ENCODE measurements at places on chromosomes 7 and 10. TPM values are rescaled to one million over a fixed set of nuclear protein-coding genes. Genes with fewer than 3 reads are reported as not detected.
A peak's percentile ranks its signal among the peaks of the same experiment; 100 is the strongest.

SPDYE2B gene
- total RNA-seq, result not detected

OGA gene
- 146 TPM for total RNA-seq

PIP gene
- 0.47 TPM for total RNA-seq

SKAP2 gene
- total RNA-seq, result 75.8 TPM

FOXP2 gene
- total RNA-seq, result 8.0 TPM

CEP41 gene
- total RNA-seq, result 12.7 TPM

TBXAS1 gene
- total RNA-seq, result 33.6 TPM

EPHB6 gene
- total RNA-seq, result 17.4 TPM

DNA sequence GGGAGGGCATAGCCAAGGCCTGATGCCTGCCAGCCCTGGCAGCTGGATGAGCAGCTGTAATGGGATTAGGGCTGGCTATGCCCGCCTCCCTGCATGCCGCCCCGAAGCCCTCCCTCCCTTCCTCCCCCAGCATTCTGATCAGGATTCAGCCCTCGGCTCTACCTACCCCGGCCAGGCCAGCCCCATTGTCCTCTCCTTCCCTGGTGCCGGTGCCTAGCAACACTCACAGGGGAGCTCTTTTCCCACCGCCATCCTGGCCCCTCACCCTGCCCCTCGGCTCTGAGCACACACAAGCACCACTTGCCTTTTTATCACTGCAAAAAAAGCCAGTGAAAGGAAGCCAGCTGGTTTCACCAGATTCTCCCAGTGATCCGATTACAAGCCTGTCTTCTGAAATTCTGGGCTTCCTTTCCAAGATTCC, 9.0 kb upstream of the ADCYAP1R1 start:
- no peaks in the 10 kb centered on the region for H3K36me3 ChIP-seq
- H3K4me1 ChIP-seq, result no peaks in the 10 kb centered on the region
- H3K27ac ChIP-seq, result no peak overlapping the region

GRCh38 chr7:27873981-27874957, 134.3 kb downstream of the TAX1BP1 start:
- DNase-seq, result no peak
- H3K27ac ChIP-seq, result peak overlapping the region; percentile 56
- no peak overlapping the region for H3K4me3 ChIP-seq
- peaks cover 27% of the 10 kb centered on the region for H3K4me1 ChIP-seq
- no peaks in the 10 kb centered on the region for H3K27me3 ChIP-seq
- no peaks in the 10 kb centered on the region for H3K36me3 ChIP-seq

GRCh38 chr10:51244748-51245490, 170.6 kb downstream of the PRKG1 start:
- no peak overlapping the region for H3K4me3 ChIP-seq
- peaks cover 2% of the 10 kb centered on the region for H3K4me1 ChIP-seq
- H3K27ac ChIP-seq, result no peak overlapping the region

DNA sequence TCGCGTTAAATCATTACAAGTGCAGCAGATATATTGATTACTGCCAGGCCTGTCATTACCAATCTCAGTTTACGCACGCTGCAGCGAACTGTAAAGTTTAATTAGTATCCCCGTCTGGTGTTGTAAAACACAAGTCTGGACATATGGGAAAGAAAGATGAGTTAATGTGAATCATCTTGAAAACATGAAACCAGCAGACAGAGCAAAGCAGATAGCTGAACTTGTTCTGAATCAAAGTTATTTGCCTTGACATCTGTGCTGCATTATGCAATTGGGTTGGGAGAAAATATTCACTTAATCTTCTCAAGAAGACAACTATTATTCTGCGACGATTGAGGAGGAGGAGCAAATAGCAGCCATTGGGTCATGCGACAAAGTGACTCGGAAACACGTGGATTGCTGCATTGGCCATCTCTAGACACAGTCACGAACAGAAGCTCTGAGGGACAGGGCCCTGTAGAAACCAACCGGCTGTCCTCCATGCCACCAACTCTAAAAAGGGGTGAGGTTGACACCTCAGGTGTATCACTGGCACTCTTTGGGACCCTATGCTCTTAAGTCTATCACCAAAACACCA, 156.3 kb upstream of the C7orf33 start:
- no peak overlapping the region for H3K27ac ChIP-seq
- DNase-seq, result no peak
- no peaks in the 10 kb centered on the region for H3K4me1 ChIP-seq
- H3K27me3 ChIP-seq, result no peaks in the 10 kb centered on the region
- no peaks in the 10 kb centered on the region for H3K36me3 ChIP-seq

- no peaks in the 10 kb centered on the region for H3K4me1 ChIP-seq
- no peak overlapping the region for H3K4me3 ChIP-seq
- H3K27ac ChIP-seq, result no peak overlapping the region
- H3K36me3 ChIP-seq, result peaks cover 20% of the 10 kb centered on the region
- no peak for DNase-seq
- no peaks in the 10 kb centered on the region for H3K27me3 ChIP-seq
Observed at GRCh38 chr10:99610221-99610620, 10.0 kb downstream of the SLC25A28 start.

GRCh38 chr10:71660313-71660712, 59.3 kb downstream of the C10orf105 start:
- no peak for DNase-seq
- H3K27ac ChIP-seq, result no peak overlapping the region
- H3K36me3 ChIP-seq, result no peaks in the 10 kb centered on the region
- no peaks in the 10 kb centered on the region for H3K27me3 ChIP-seq
- no peak overlapping the region for H3K4me3 ChIP-seq

DNA sequence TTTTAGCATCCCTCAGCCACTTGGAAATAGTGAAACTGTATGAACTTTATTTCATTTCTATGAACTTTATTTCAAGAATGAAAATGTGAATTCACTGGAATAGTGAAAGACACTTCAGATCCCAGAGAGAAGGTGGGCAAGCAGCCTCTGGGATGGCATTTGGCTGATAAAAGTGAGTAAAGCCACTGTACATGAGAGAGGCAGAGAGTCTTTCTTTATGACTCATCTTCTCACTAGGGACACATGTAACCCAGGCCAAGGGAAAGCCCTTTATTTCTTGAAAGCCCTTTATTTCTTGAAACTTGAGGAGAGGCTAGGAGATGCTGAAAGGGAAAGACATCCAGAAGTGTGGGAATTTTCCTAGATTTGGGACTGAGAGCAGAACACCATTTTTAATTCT, 148.9 kb upstream of the SMIM30 start:
- no peaks in the 10 kb centered on the region for H3K27me3 ChIP-seq
- H3K27ac ChIP-seq, result no peak overlapping the region
- no peaks in the 10 kb centered on the region for H3K36me3 ChIP-seq
- DNase-seq, result no peak

DNA sequence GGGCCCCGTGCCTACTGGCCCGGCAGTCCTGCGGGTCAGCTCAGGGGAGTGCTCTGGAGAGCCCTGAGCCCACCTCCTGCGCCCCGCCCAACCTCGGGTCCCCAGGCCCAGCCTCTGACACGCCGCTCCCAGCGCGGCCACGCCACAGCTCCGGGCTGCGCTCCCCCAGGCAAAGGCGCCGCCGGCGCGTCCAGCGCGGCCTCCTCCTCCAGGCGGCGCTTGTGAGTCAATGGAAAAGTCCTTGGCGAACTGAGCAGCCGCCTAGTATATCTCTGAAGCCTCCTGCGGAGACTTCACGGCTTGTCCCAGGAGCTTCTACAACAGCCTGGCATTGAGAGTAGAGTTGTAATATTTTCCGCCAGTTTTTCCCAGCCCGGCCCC, 29.5 kb upstream of the BMS1 start:
- H3K27ac ChIP-seq, result no peak overlapping the region
- H3K4me1 ChIP-seq, result no peaks in the 10 kb centered on the region
- DNase-seq, result peak; percentile 81

- no peaks in the 10 kb centered on the region for H3K4me1 ChIP-seq
- no peaks in the 10 kb centered on the region for H3K27me3 ChIP-seq
- no peak overlapping the region for H3K27ac ChIP-seq
- H3K4me3 ChIP-seq, result no peak overlapping the region
Observed at GRCh38 chr10:61108915-61109314, 164.9 kb upstream of the RHOBTB1 start.

GRCh38 chr10:123567984-123568739, 98.0 kb upstream of the GPR26 start:
- H3K4me3 ChIP-seq, result no peak overlapping the region
- no peaks in the 10 kb centered on the region for H3K27me3 ChIP-seq
- H3K36me3 ChIP-seq, result no peaks in the 10 kb centered on the region

DNA sequence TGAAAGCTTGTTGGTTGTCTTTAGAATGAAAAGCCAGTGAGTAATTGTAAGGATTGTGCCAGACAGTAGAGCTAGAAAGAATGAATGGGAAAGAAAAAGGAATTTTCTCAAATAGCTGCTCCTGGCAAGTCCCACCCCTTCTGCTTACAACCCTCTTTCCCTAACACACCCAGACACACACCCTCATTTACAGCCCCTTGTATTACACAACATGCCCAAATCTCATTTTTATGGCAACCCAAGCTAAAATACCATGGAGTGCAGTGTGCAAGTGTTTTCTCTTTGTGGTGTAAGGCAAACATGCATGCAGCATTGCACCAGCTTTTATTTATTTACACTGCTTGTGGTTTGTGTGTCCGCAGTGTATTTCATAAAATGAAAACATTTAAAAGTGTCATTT, 1.5 kb downstream of the PRKAR2B start:
- H3K27ac ChIP-seq, result no peak overlapping the region
- no peaks in the 10 kb centered on the region for H3K27me3 ChIP-seq
- no peaks in the 10 kb centered on the region for H3K4me1 ChIP-seq
- H3K36me3 ChIP-seq, result no peaks in the 10 kb centered on the region
- H3K4me3 ChIP-seq, result peak overlapping the region; percentile 81
- DNase-seq, result no peak

DNA sequence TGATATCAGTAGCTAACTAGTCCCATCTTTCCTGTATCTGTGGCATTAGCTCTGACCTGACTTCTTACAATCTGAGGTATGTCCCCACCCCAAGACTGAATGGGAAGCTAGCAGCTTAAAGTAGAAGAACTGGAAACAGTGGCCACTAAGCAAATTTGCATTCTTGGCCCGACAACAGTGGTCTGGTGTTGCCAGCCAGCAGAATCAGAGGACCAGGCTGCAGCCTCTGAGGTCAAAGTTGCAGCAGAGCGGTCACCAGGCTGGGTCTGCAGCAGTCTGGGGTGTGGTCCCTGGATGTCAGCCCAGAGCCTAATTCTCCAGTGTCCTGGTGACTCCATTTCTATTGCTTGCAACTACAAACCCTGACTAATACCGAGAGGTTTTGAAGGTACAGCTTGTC, 26.3 kb downstream of the FAM107B start:
- H3K4me1 ChIP-seq, result peaks cover 18% of the 10 kb centered on the region
- no peak overlapping the region for H3K4me3 ChIP-seq
- no peaks in the 10 kb centered on the region for H3K36me3 ChIP-seq
- no peaks in the 10 kb centered on the region for H3K27me3 ChIP-seq

DNA sequence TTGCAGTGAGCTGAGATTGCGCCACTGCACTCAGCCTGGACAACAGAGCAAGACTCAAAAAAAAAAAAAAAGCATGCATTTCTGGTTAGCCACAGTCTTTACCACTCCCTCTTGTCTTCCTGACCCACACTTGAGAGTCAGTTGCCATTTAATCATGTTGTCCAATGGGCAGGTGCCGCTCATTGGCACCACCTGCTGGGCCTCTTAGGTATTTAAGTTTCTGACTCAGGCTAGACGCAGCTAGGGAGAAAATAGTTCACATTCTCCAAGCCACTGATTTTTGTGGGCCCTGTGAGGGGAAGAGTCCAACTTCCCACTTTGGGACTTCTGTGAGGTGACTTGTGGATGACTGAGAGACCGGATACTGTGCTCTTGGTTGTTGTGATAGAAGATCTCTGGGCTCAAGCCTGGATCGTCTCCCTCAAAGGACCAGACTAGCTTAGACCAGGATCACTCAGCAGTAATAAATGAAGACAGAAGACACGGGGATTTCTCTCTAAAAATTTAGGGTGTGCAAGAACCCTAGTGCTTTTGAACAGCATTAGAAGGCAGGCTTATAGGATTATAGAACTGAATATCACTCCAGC, 26.8 kb upstream of the SORCS3 start:
- DNase-seq, result no peak
- H3K27me3 ChIP-seq, result no peaks in the 10 kb centered on the region
- no peaks in the 10 kb centered on the region for H3K4me1 ChIP-seq
- H3K36me3 ChIP-seq, result no peaks in the 10 kb centered on the region
- no peak overlapping the region for H3K4me3 ChIP-seq

- no peaks in the 10 kb centered on the region for H3K4me1 ChIP-seq
- no peak overlapping the region for H3K27ac ChIP-seq
- no peaks in the 10 kb centered on the region for H3K36me3 ChIP-seq
- no peak overlapping the region for H3K4me3 ChIP-seq
Observed at GRCh38 chr7:157903710-157904109, 566.9 kb downstream of the DNAJB6 start.

DNA sequence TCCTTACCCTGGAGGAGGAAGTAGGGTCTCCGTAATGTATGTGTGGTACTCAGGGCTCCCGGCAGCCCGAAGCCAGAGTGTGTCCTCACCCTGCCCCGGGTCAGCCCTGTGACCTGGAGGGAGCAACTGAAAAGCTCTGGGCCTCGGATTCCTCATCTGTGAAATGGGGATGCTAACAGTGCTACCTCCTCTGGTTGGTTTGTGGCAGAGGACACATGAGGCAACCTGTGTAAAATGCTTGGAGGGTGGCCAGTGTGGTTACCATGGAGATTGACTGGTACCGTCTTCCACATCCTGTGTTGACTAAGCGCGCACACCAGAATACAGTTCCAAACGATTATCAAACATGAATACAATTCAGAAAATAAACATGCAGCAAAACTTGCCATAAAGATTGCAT, 163.8 kb upstream of the KLF6 start:
- no peak for DNase-seq
- H3K27me3 ChIP-seq, result no peaks in the 10 kb centered on the region
- H3K4me1 ChIP-seq, result no peaks in the 10 kb centered on the region
- H3K4me3 ChIP-seq, result no peak overlapping the region
- H3K27ac ChIP-seq, result no peak overlapping the region
- H3K36me3 ChIP-seq, result no peaks in the 10 kb centered on the region

GRCh38 chr10:132500781-132501415, 36.7 kb upstream of the INPP5A start:
- no peaks in the 10 kb centered on the region for H3K4me1 ChIP-seq
- DNase-seq, result no peak
- H3K4me3 ChIP-seq, result no peak overlapping the region
- no peak overlapping the region for H3K27ac ChIP-seq

DNA sequence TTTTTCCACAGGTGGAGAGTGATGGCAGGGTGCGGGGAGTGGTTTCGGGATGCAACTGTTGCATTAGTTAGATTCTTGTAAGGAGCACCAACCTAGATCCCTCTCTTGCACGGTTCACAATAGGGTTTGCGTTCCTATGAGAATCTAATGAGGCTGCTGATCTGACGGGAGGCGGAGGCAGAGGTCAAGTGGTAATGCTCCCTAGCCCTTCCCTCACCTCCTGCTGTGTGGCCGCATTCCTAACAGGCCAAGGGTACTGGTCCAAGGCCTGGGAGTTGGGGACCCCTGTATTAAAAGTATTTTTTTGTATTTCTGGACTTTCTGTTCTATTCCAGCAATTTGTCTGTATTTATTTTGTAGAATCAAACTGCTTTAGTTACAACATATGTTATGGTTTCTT, 7.2 kb downstream of the CBLL1 start:
- no peaks in the 10 kb centered on the region for H3K4me1 ChIP-seq
- DNase-seq, result no peak
- no peak overlapping the region for H3K27ac ChIP-seq
- no peak overlapping the region for H3K4me3 ChIP-seq
- H3K27me3 ChIP-seq, result no peaks in the 10 kb centered on the region

Data from kidney (tissue), 22 donors.